ENCODE measurements at places on chromosomes 3 and 15. TPM values are rescaled to one million over a fixed set of nuclear protein-coding genes. Genes with fewer than 3 reads are reported as not detected.

DNA sequence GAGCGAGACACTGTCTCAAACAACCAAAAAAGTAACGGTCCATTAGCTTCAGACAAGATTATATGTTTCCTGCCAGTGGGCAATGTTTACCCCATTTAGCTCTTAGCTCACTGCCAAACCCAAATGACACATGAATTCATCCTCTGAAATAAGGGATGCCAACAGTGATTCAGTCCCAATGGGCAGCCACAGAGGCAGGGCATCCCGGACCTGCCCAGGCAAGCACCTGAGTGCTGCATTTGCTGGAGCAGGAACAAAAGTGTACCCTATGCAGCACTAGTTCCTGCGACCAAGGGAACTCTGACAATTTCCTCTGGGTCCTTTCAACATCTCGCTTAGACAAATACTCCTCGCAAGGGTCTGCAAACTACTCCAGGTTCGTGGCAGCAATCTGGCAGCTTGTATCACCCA lies 8.0 kb downstream of the IP6K2 start:
- no peak for DNase-seq

DNA sequence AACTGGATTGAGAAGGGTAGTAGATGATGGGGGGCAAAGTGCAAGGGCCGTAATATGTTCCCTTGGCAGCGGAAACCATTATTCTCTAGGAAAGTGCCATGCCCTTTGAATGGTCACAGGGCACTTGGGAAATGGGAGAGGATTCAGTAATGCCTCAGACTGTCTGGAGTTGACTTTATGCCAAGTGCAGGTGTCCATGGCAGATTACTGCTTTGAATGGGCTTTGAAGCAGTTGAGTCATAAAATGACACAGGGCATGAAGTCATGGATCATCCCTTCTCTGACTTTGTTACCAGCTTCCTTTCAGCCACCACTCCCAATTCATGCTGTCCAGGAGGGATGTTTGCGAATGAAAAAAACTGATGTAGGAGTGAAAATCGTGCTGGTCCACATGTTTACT lies 20.1 kb downstream of the AADACL2 start:
- DNase-seq = no peak

GRCh38 chr15:36960179-36960946 lies 140.0 kb downstream of the MEIS2 start:
- DNase-seq = no peak

- no peak for DNase-seq
Observed at GRCh38 chr3:9345041-9345440, 17.8 kb upstream of the THUMPD3 start.

- DNase-seq = peak; percentile 43
Observed at GRCh38 chr3:176814285-176814684, 383.0 kb downstream of the TBL1XR1 start.

- peak; percentile 62 for DNase-seq
Observed at GRCh38 chr3:183306798-183307671, 54.0 kb downstream of the B3GNT5 start.

Gene SPINT1
- 0.56 TPM for total RNA-seq

Measured in IMR-90 (cell line).